C1 segment of cervical spinal cord (tissue), 14 donors: ENCODE measurements at places on chromosomes 1 and 21.

DNA sequence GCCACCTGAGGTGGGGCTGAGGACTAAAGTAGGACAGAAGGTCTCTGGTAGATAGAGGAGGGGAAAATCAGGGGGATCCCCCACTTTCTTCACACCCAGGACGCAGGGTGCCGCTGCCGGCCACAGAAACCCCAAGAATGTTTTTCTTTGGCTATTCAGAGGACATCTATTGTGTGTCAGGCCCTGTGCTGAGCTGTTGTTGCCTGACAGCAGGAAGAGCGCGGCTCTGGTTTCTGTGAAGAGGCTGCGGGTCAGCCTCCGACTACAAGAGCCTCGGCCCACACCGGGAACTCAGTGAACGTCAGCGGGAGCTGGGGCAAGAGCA is 407 bp upstream of the PIGV start:
- no peak for DNase-seq

DNA sequence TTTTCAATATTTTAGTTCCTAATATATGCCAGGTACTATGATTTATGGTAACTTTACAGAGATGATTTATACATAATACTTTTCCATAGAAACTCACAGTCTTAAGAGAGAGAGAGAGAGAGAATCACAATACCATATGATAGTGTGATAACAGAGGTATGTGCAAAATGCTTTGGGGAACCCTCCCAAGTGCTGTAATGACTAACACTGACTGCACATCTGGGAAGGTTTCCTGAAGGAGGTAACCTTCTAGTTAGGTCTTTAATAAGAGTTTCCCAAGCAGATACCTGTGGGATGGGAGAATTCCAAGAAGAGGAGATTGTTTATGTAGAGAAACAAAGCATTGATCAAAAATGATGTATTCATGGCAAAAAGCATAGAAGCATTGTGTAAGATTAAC is 34.6 kb upstream of the PIGC start:
- no peak for DNase-seq

DNA sequence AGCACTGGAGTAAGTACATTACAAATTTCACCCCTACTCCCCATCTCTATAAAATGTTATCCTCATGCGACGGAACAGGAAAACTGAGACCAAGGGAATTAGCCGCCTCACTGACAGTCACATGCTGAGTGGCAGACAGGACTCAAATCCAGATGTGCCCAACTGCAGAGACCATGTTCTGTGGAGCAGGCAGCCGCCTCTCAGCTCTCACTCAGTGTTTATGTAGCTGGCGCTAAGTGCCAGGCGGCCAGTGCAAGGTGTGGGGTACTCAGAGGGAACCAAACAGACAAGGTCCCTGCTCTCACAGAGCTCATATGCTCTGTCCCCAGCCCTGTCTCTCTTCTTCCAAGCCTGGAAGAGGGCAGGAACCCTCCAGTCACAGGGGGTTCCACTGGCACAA is 5.1 kb downstream of the CAPZB start:
- DNase-seq: no peak

- no peak for DNase-seq
Measured at GRCh38 chr1:181806746-181807145, 254.8 kb downstream of the ZNF648 start.

- DNase-seq: no peak
Measured at GRCh38 chr1:16418823-16419425, 18.3 kb downstream of the SPATA21 start.

DNA sequence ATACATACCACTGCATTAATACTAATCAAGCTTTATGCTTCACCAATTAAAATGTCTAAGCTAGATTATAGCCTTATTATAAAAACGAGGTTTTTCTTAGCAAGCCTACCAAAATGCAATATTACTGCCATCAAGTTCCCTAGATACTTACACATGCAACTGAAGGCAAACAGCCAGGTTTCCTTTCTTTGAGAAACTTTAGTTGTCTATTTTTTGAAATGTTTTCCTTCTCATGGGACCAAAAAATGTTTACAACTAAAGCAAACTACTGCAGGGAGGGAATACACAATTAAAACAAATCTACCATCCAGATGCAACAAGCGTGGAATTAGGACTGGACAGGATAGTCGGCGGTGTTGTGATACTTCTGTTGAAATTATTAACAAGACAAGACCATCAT is 1.3 kb downstream of the ZNF644 start:
- DNase-seq: no peak

DNA sequence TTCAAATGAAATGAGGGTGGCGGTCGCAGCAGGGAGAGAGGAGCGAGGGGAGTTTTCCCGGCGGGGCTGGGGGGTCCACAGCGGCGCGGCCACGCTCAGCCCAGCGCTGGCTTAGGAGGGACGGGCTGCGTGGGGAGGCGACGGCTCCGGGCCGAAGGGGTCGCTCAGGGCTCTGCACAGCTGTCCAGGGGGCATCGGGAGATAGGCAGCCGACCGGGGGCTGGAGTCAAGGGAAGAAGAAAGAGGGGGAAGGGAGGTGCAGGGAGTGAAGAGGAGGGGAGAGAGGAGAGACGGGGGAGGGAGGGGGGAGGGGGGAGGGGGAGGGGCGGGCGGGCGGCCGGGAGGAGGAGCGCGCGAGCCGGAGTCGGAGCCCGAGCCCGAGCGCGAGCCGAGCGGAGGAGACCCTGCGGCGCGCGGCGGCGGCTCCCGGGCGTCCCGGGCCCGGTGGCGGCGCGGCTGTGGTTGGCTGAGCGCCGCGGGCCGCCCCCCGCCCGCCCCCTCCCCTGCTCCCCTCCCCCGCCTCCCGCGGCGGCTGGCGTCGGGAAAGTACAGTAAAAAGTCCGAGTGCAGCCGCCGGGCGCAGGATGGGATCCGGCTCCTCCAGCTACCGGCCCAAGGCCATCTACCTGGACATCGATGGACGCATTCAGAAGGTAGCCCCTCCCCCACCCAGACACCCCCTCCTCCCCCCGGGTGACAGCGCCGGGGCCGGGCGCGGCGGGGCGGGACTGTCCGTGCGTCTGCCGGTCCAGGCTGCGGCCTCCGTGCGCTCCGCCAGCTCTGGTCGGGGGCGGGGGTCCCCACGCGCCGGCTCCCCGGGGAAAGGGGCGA is at the start of gene PDE9A:
Gene PDE9A, plus strand, starts transcription at position 391 of the 831 bp plus-strand sequence. Its CDS starts 194 bp downstream, at position 585.
- DNase-seq: no peak

- DNase-seq: no peak
Measured at GRCh38 chr1:245074232-245074747, 80.5 kb upstream of the KIF26B start.

GRCh38 chr1:159828176-159828575 is 1.5 kb downstream of the SLAMF8 start:
- no peak for DNase-seq

GRCh38 chr1:23473037-23473800 is 10.8 kb downstream of the ASAP3 start:
- DNase-seq: no peak

GRCh38 chr21:43944078-43944633 is 68.0 kb upstream of the TRAPPC10 start:
- DNase-seq: no peak

DNA sequence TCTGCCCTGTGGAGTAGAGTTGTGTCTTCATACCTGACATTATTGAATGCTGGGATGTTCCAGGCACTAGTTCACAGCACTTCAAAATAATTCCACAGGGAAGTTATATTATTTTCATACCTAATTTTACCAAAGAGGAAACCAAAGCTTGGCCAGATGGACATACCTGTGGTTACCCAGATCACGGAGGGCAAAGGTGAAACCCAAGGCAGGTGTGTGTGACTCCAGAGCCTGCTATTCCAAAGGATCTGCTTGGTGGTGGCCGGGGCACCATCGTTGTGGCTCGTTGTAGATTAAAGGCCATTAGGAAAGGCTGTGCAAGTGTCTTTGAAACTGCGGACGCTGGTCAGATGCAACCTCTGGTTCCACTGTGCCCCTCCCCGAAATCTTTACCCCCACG is 108.6 kb downstream of the ZBTB18 start:
- no peak for DNase-seq

GRCh38 chr1:86581231-86581630 is 34.4 kb downstream of the CLCA4 start:
- DNase-seq: no peak

DNA sequence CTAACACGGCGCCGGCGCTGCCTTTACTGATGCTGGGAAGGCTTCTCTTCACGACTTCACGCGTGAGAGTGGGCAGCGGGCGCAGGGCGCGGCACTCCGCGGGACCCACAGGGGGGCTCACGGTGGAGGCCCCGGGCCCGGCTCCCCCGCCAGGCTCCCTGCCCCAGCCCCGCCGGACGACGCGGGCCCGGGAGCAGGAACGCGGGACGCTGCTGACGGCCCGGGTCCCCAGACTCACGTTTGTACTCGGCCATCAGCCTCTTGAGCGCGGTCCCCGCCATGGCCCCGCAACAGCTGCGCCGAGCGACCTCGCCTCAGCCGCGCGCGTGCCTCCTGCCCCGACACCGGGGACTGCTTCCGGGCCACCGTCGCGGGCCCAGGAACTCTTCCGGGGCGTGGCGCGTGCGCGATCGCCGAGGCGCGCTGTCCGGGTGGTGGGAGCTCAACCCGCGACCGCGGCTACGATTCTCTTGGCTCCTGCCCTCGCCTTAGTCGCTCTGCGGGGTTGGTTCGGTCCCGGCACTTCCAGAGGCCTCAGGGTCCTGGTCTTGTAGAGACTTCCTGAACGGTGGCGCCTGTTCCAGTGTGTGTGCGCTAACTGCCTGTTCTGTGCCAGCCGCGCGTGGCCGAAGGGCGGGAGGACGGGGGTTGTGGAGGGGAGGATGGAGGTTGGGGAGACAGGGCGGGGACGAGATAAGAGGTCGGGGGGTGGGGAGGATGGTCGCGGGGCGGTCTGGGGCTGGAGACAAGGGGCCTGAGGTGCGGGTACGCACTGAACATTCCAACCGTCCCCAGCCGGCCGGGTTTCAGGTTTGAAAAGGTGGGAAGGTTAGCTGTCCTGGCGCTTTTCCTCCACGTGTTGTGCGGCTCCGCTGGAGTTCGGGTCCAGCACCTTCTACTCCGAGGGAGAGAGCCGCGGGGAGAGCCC is at the start of gene UBE2G2:
Gene UBE2G2, minus strand, starts transcription at position 353 of the 928 bp plus-strand sequence. Its CDS starts 72 bp downstream, at position 281.
- DNase-seq: peak; percentile 48

GRCh38 chr1:94983171-94983739 is 56.3 kb upstream of the CNN3 start:
- DNase-seq: no peak

- no peak for DNase-seq
Measured at GRCh38 chr1:27496604-27497155, 6.7 kb upstream of the WASF2 start.

DNA sequence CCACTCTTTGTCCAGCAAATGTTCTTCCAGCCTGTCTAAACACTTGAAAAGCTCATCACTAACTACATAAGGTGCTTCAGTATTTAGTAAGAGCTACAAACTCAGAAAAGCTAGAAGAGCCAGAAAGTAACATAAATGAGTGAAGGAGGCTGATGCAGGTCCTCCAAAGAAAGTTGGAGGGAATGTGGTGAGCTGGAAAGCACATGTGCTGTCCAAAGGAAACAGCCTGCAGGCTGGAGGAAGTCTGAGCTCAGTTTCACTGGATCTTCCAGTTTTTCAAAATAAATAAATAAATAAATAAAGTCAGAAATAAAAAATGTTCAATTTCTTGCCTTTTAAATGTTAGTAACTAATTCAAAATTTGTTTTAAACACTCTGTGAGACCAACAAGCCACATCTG is 25.5 kb downstream of the ZC3H11B start:
- DNase-seq: no peak

GRCh38 chr1:212211371-212211770 is 73.8 kb upstream of the PPP2R5A start:
- no peak for DNase-seq

DNA sequence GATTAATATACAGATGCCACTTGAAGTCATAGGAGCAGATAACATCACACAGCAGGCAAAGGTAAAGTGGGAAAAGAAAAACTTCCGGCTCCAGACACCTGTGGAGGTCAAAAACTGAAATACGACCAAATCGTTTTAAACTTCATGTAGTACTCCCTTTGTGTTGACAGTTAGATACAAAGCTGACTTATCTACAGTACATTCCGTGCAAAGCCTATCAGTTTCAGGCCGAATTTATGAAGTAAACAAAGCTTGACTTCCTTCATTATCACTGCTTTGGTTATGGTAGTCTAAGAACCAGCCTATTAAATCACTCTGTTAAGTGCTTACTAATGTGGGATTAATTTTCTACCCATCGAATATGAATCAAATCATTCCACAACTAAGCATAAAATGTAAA is 156.3 kb downstream of the SMYD3 start:
- no peak for DNase-seq

DNA sequence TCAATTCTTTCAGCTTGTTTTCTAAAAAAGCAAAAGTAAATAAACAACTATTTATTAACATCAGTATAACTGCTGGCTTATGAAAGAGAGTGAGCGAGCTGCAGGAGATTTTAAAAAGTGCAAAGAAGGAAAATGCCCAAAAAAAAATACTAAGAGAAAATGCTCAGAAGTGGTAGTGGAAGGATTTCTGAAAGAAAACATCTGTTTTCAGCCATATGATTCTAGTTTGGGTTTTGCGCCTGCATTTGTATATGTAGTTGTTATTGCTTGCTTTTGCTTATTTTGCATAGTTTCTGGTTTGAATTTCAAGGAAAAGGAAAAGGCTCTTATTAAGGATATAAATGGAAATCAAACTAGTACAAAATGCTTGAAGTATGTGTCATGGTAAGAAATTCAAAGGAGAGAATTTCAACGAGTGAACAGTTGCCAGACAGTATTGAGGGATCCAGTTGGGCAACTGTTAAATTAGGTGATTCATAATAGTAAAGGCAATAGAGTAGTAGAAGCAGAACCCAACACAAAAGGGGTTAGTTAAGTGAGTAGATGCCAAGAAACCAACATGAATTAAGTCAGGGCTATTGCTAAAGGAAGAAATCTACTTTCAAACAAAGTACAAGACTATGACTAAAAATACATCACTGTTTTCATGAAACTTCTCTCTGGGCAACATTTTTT is 1.2 kb downstream of the GBP5 start:
- DNase-seq: no peak

GRCh38 chr1:192474080-192474683 is 101.4 kb upstream of the RGS1 start:
- DNase-seq: no peak

- no peak for DNase-seq
Measured at GRCh38 chr1:245432228-245432875, 277.6 kb downstream of the KIF26B start.

GRCh38 chr21:36369064-36369685 is 16.0 kb upstream of the CHAF1B start:
- DNase-seq: no peak

GRCh38 chr1:117481410-117481809 is 114.2 kb downstream of the MAN1A2 start:
- DNase-seq: no peak

DNA sequence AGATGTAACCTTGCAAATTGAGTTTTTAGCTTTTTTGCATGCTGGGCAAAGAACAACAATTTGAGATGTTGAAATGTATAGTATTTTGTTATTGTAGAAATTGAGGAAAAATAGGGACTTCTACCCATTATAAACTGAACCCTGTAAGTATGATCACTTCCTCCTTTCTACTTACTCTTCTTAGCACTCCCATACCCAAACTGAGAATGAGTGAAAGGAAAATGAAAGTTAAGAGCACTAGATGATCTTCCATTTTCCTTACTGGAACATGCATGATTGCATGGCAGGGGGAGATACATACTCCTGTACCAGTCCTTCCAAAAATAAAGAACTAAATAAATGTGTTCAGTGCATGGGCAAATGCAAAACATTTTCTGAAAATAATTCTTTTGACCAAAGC is 107.4 kb upstream of the KIAA1614 start:
- DNase-seq: no peak
